Activated naive CD4-positive, alpha-beta T cell treated with anti-CD3 and anti-CD28 coated beads for 36 hours (primary cell): ENCODE measurements at places on chromosomes 11 and 22. TPM values are rescaled to one million over a fixed set of nuclear protein-coding genes. Genes with fewer than 3 reads are reported as not detected.

BDNF gene
- total RNA-seq = not detected

GAL gene
- 3.9 TPM for total RNA-seq

FAM83F gene
- total RNA-seq = 1.9 TPM

PRODH gene
- total RNA-seq = 0.30 TPM

GRCh38 chr11:30665067-30665466 lies 78.9 kb upstream of the MPPED2 start:
- no peaks in the 10 kb centered on the region for H3K4me1 ChIP-seq
- no peak overlapping the region for H3K4me3 ChIP-seq
- no peaks in the 10 kb centered on the region for H3K36me3 ChIP-seq
- H3K27ac ChIP-seq = no peak overlapping the region

DNA sequence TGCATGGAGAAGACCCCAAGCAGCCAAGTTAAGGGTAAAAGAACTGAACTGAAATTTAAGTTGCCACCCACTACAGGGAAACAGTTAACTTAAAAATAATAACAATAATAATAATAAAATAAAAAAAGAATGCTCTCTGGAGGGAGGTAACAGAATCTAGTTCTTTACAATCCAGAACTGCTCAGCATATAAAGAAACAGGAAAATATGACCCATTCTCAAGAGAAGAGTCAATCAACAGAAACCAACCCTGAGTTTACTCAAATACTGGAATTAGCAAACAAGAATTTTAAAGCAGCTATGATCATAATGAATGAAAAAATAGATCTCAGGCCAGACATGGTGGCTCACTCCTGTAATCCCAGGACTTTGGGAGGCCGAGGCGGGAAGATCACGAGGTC lies 53.8 kb downstream of the DENND5A start:
- H3K27ac ChIP-seq = peak overlapping the region; percentile 43
- DNase-seq = no peak
- H3K4me1 ChIP-seq = peaks cover 72% of the 10 kb centered on the region
- H3K36me3 ChIP-seq = no peaks in the 10 kb centered on the region
- no peak overlapping the region for H3K4me3 ChIP-seq
- no peaks in the 10 kb centered on the region for H3K27me3 ChIP-seq

GRCh38 chr11:95867105-95867504 lies 56.8 kb downstream of the MTMR2 start:
- no peaks in the 10 kb centered on the region for H3K4me1 ChIP-seq

DNA sequence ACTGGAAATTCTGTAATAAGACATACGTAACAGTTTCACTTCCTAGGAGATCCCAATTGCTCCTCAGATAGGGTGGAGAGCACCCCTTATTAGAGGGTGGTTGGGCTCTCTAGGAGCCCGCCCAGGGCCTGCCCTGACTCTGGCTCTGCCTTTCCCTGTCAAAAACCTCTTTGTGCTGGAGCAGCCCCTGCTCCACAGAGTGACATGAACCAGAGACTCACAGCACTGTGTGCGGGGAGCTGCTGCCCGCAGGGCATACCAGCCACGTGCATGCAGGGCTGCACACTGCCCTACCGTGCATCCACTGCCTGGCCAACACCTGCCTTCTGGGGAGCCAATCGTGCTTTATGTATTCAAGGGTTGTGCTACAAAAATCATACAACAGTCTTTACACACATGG lies 24.3 kb downstream of the KCNQ1OT1 start:
- no peaks in the 10 kb centered on the region for H3K36me3 ChIP-seq
- H3K4me3 ChIP-seq = no peak overlapping the region
- H3K27me3 ChIP-seq = no peaks in the 10 kb centered on the region

DNA sequence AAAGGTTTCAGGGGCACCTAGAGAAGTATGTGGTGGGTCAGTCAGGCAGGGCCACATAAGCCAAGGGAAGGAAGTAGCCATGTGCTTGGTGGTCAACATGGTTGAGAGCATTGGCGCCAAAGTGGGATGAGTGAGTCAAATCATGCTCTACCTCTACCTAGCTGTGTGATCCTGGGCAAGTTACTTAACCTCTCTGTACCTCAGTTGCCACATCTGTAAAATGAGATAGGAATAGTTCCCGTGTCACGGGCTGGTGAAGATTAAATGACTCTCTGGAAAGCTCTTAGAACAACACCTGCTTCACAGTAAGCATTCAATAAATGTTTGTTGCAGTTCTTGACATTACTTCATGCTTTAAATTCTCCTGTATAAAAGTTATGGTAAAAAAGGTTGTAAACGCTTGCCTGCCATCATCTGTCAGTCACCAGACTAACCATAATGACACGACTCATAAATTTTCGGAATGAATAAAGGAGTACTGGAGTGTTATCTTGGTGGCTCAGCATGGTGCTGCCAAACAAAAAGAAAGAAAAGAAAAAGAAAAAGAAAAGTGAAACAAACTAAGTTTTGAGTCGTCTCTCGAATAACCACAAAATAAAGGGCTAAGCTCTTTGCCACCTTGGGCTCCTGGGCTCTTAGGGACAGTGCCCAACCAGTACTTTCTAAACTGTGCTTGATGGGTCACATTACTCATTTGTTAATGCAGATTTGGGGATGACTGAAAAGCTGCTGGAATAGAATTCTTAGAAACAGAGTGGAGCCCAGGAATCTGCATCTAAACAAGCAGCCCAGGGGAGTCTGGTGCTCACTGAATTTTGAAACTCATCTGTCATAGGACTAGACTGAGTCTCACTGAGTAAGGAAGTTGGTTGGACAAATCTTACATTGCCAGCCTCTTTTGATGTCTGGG lies 107.6 kb downstream of the LDLRAD3 start:
- H3K27me3 ChIP-seq = peaks cover 4% of the 10 kb centered on the region
- H3K4me1 ChIP-seq = no peaks in the 10 kb centered on the region
- DNase-seq = no peak
- no peak overlapping the region for H3K4me3 ChIP-seq
- no peaks in the 10 kb centered on the region for H3K36me3 ChIP-seq

- peaks cover 47% of the 10 kb centered on the region for H3K4me1 ChIP-seq
- H3K4me3 ChIP-seq = no peak overlapping the region
- H3K36me3 ChIP-seq = peaks cover 3% of the 10 kb centered on the region
- H3K27me3 ChIP-seq = no peaks in the 10 kb centered on the region
- no peak for DNase-seq
- H3K27ac ChIP-seq = no peak overlapping the region
Observed at GRCh38 chr11:122733318-122733717, 77.8 kb downstream of the UBASH3B start.

DNA sequence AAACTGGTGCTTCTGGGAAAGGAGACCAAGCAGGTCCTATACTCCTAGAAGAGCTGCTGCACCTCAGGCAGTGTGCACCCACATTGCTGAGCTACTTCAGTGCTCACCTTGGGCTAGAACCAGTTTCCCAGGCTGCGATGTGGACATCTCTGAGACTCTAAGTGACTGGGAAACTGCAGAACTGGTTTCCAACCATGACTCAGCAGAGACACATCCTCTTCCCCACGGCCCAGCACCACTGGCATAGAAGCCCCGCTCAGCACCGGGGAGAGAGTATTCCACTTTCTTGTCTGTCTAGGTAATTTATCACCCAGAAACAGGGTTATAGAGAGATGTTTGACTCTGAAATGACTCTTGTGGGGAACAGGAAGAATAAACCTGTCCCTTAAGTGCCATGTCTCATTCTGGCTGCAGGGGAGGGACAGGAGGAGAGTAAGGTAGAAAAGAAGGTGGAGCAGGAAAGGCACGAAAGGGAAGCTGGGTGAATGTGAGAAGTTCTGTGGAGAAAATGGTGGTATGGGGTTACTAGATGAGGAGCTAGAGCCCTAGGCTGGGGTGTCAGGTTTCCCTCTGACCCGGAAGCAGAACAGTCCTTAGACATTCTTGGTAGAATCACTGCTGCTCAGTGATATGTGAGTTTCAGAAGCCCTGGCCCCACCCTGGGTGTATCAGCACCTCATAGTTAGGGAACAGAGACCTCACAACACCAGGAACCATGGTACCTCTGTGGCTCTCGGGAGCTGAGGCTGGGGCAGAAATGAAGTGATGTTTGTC lies 340.4 kb upstream of the NCAM1 start:
- DNase-seq = no peak
- no peaks in the 10 kb centered on the region for H3K4me1 ChIP-seq
- no peak overlapping the region for H3K27ac ChIP-seq
- H3K4me3 ChIP-seq = no peak overlapping the region
- H3K36me3 ChIP-seq = no peaks in the 10 kb centered on the region

DNA sequence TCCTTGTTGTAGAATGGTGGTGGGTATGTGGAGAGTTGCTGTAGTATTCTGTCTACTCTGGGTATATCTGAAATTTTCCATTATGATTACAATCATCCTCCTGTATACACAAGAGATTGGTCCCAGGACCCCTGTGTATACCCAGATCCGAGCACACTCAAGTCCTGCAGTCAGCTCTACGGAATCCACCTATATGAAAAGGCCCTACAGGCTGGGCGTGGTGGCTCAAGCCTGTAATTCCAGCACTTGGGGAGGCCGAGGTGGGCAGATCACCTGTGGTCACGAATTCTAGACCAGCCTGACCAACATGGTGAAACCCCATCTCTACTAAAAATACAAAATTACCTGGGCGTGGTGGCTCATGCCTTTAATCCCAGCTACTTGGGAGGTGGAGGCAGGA lies 17.2 kb downstream of the PARVA start:
- no peak overlapping the region for H3K27ac ChIP-seq
- H3K4me3 ChIP-seq = no peak overlapping the region
- peaks cover 16% of the 10 kb centered on the region for H3K4me1 ChIP-seq
- DNase-seq = no peak
- no peaks in the 10 kb centered on the region for H3K27me3 ChIP-seq

DNA sequence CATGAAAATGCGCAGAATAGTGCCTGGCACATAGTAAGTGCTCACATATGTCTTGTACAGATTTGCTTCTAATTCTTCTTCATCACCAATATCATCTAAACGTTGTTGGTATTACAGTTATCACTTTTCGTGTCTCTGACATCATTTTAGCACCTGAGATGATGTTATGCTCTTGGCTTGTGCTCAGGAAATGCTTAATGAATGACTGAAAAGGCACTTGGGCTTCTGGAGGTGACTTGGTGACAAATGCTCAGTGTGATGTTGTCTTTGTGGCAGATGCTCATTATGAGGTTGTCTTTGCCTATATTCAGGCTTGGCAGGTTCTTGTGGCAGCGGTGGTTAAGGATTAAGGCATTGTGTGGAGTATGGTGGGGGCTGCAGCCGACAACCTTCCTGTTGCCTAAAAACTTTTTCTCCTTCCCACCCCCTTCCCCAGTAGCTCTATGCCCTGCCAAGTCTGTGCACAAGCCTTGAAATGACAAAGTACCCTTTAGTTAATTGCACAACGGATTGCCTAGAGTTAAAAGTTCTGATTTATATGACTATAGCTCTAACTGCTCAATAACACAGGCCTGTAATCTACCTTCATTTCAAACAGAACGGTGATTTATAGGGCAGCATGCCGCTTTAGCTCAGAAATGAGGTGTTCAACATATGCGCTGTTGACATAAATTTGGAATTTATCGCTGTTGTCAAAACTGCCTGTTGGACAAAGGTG lies 82.5 kb downstream of the ZBTB16 start:
- no peaks in the 10 kb centered on the region for H3K27me3 ChIP-seq
- no peaks in the 10 kb centered on the region for H3K36me3 ChIP-seq
- peaks cover 19% of the 10 kb centered on the region for H3K4me1 ChIP-seq
- DNase-seq = no peak

- peaks cover 44% of the 10 kb centered on the region for H3K27me3 ChIP-seq
- H3K27ac ChIP-seq = no peak overlapping the region
- peaks cover 18% of the 10 kb centered on the region for H3K4me1 ChIP-seq
- no peak for DNase-seq
- H3K4me3 ChIP-seq = peak overlapping the region; percentile 74
Observed at GRCh38 chr11:19714022-19714386, 1.4 kb downstream of the NAV2 start.
